CD4-positive, alpha-beta T cell treated with Interleukin-4 for 1 hour (primary cell): ENCODE measurements at places on chromosomes 2 and 18.

DNA sequence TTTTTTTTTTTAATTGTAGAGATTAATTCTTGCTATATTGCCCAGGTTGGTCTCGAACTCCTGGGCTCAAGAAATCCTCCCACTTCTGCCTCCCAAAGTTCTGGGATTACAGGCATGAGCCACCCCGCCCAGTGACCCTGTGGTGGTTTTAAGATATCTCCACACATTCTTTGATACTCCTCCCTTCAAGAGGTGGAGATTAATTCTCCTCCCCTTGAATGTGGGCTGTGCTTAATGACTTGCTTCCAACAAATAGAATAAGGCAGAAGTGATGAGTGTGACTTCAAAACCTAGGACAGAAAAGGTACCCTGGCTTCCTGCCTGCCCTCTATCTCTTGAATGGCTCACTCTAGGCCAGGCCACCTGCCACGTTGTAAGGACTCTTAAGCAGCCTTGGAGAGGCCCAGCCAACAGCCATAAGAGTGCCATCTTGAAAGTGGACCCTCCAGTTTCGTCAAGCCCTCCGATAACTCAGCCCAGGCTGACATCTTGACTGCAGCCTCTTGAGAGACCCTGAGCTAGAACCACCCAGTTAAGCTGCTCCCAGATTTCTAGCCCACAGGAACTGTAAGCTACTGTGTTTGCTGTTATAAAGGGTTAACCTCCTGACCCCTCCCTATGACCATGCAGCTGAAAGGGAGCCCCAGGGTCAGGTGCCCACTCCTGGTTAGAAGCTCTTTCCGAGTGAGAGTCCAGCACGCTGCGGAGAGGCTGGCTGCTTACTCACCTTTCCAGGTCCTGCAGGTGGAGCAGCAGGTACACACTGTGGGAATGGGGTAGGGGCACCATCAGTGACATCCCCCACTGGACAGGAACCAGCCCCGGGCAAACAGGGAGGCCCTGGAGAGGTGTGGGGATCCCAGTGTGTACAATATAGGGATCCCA lies 27.6 kb downstream of the MRPL35 start:
- DNase-seq: no peak

DNA sequence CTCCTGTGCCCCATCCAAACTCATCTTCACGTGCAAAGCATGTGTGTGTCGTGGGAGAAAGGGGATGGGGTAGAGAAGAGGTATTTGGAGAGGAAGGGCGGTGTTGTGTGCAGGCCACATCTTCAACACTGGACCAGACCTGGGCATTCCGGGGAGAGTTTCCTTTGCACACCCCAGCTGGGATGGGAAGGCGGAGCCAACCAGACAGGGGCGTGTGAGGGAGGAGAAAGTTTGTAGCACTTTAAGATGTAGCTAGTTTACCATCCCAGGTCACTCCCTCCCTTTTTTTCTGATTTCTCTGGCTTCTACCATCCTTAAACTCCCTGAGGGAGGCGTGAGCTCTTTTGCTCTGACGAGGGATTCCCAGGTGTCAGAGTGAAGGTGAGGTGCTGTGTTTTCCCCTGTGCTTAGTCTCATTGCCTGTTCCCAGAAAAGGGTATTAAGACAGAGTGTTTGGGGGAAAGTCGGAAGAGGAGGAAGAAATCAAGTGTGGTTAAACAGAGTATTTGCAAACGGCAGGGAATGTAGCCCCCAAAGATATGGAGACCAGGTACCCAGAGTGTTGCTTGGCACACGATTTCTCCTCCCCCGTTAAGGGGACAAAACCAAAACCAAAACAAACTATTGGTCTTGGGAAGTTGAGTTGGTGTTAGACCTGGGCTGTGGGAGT lies 1.6 kb downstream of the SETBP1 start:
- no peak for DNase-seq

- DNase-seq: no peak
These were observed 686.8 kb upstream of the PIK3C3 start for GRCh38 chr18:41268271-41268670.

GRCh38 chr2:219228041-219228910 lies 1.2 kb downstream of the ATG9A start:
- no peak for DNase-seq

- no peak for DNase-seq
These were observed 127.3 kb downstream of the DIS3L2 start for GRCh38 chr2:232088771-232089170.

GRCh38 chr18:34631093-34631966 lies 78.8 kb upstream of the DTNA start:
- no peak for DNase-seq

GRCh38 chr2:98896944-98897343 lies 39.1 kb downstream of the CRACDL start:
- DNase-seq: no peak

GRCh38 chr18:54020156-54020745 lies 204.2 kb downstream of the MBD2 start:
- no peak for DNase-seq

DNA sequence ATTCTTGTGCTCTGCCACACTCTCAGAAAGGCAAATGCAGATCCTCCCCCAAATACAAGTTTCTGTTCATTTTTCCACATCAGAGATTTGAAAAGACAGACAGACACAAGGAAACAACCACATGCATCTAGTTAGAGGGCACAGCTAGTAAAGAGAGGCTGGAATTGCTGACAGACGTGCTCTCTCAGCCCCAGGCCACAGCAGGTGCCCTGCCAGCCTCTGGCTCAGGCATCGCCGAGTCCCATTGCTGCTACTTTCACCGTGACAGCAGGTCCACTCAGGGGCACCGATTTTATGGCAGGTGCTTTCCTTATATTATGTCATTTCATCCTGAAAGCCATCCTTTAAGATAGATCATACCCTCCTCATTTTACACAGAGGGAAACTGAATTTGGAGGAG lies 507.5 kb downstream of the EIPR1 start:
- no peak for DNase-seq

DNA sequence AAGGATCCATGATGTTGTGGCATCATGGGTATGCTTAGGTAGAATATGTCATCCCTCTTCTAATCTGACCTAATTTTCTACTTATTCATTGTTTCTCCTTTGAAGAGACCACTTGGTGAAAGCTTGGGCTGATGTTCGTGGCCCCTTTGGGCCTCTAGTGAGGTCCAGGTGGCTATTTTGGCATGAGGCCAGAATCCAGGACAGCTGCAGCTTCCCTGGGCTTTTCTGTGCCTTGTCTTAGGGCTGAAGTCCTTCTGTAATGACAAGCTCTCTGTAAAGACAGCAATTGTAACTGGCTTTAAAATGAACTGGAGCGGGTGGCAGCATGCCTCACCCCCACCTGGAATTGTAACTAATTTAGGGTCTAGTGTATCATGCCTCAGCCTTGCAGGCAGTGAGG lies 15.6 kb upstream of the MC2R start:
- DNase-seq: no peak
